ENCODE measurements at places on chromosomes 12 and 14.
A peak's percentile ranks its signal among the peaks of the same experiment; 100 is the strongest.

DNA sequence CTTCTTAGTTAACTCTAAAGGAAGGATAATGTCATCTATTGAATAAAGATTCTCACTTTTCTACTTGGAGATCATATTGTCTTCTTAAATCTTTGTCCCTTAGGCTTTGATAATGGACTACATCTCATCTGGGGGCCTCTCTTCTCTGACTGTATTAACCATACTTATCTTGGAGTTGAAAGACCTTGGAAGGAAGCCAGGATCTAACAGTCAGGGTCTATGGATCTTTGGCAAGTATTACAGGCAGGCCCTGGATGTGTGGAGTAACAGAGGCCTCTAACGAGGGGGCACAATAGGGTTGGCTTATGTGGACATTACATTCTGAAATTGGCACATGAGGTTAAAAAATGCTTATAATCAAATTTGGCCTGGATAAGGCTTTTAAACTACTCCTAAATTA is 513.8 kb downstream of the NRXN3 start:
- DNase-seq: peak; percentile 0

DNA sequence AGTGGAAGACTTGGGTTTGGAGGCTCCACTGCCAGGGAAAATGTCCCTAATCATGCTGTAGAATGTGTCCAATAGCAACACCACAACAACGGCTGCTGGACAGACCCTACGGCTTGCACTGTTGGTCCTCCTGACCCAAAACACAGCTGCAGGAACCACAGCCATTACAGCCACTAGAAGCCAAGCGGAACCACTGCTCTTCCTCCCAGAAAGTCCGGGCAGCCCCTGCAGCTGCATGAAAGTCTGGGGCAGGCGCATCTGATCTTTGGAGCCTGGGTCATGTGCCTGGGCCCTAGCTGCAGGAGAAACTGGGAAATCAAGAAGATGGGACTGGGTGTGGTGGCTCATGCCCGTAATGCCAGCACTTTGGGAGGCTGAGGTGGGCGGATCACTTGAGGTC is 124.7 kb upstream of the METAP2 start:
- no peak for DNase-seq

GRCh38 chr12:47085815-47086252 is 6.1 kb upstream of the AMIGO2 start:
- no peak for DNase-seq

- DNase-seq: no peak
These were observed 358.0 kb upstream of the RPL10L start for GRCh38 chr14:47009615-47010014.

- no peak for DNase-seq
These were observed 55.9 kb upstream of the DIO3 start for GRCh38 chr14:101505236-101505970.

- peak; percentile 79 for DNase-seq
These were observed 28.1 kb upstream of the SINHCAF start for GRCh38 chr12:31353750-31354708.

- peak; percentile 40 for DNase-seq
These were observed 51.0 kb downstream of the MAGOHB start for GRCh38 chr12:10562306-10562933.

GRCh38 chr14:64324461-64324860 is 30.3 kb upstream of the ESR2 start:
- peak; percentile 54 for DNase-seq

DNA sequence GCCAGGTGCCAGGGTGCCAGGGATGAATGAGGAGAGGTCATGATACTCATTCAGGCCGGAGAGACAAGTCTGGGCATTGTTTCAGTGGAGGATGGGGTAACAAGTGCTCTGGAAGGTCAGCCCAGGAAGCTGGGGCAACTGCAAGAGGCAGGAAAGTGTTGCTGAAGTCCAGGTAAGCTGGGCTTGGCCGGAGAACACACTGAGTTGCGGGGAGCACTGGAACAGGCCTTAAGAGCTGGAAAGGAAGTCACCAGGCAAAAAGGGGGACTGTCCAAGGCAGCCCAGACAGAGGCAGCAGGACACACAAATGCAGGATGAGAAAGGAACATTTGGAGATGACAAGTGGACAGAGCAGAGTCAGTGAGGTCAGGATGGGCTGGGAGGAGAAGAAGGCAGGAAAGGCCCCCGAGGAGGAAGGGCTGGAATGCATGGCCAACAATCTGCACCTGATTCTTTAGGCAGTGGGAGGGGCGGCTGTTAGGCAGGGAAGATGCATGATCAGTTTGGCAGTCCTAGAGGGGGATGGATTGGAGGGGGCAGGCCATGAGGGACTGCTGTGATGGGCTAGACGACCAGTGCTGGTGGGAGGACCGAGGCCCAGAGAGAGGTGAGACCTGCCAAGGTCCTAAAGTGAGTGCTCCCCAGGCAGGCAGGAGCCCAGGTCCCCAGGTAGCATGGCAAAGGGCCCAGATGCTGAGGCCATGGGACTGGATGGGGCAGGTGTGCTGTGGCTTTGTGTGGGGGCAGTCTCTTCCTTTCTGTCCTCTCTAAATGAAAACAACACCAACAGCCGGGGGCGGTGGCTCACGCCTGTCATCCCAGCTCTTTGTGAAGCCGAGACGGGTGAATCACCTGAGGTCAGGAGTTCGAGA is 17.2 kb upstream of the HHIPL1 start:
- DNase-seq: no peak

GRCh38 chr14:77187649-77188012 is 6.0 kb downstream of the TMEM63C start:
- no peak for DNase-seq

GRCh38 chr12:90055071-90055470 is 346.4 kb upstream of the ATP2B1 start:
- no peak for DNase-seq

GRCh38 chr14:60680511-60680910 is 31.2 kb upstream of the SIX1 start:
- DNase-seq: no peak

GRCh38 chr14:54650331-54650958 is 83.5 kb downstream of the SAMD4A start:
- DNase-seq: peak; percentile 85

- peak; percentile 26 for DNase-seq
These were observed 37.0 kb downstream of the BTG1 start for GRCh38 chr12:92108651-92109050.

- peak; percentile 35 for DNase-seq
These were observed 189.1 kb downstream of the PIWIL1 start for GRCh38 chr12:130526813-130527212.

DNA sequence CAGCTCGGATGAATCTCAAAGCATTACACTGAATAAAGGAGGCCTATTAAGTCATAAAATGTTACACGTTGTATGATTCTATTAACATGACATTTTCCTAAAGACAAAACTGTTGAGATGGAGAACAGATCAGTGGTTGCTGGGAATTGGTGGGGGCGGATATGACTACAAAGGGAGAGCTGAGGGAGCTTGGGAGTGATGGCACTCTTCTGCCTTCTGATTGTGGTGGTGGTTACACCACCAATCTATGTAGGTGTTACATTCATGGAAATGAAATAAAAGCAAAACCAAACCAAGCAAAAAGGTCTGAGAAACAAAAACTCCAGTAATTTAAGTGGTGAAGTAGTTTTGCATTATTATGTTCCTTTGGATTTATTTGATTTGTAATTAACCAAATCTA is 16.4 kb upstream of the EVL start:
- DNase-seq: no peak

GRCh38 chr14:65346895-65347294 is 65.6 kb upstream of the FUT8 start:
- DNase-seq: peak; percentile 55

DNA sequence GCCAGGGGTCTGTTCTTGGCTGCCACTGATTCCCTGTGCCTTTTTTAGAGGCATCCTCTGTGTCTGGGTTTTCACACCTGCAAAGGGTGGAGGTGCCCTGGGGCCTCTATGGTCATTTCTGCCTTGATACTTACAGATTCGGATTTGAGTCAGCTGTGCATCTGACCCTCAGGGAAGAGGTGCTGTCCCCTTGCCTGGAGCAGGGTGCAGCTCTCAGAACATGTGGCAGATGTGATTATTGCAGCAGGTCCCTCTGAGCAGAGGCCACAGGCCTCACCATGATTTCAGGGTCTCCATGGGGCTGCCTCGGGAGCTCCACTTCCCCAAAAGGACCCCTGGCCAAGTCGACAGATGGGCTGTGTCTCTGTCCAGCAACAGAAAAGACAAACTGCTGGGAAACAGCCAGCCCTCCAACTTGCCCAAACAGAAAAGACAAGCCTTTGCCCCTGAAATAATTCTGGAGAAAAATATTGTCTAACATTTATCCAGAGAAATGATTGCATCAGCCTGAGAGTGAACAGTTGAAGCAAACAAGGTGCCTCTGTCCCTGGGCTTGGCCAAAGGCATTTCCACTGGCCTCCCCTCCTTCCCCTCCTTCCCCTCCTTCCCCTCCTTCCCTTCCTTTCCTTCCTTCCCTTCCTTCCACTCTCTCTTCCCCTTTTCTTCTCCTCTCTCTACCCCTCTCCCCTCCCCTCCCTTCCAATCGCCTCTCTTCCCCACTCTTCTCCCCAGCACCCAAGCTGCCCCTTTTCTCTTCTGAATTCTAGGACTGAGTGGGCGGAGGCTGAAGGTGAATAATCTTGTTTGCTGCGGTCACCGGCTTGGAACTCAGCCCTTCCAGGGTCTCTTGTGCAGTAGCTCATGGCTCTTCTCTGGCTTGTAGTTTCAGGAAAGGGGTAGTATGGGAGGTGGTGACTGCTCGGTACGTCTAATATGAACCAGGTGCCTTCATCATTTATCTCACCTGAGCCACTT is 676 bp downstream of the SERPINA3 start:
- DNase-seq: peak; percentile 16

- DNase-seq: no peak
These were observed 14.1 kb upstream of the SLC25A3 start for GRCh38 chr12:98579347-98579746.

GRCh38 chr12:39112064-39112463 is 206.7 kb upstream of the CPNE8 start:
- DNase-seq: no peak

- DNase-seq: peak; percentile 33
These were observed 238.5 kb downstream of the GPHN start for GRCh38 chr14:66746316-66747006.

DNA sequence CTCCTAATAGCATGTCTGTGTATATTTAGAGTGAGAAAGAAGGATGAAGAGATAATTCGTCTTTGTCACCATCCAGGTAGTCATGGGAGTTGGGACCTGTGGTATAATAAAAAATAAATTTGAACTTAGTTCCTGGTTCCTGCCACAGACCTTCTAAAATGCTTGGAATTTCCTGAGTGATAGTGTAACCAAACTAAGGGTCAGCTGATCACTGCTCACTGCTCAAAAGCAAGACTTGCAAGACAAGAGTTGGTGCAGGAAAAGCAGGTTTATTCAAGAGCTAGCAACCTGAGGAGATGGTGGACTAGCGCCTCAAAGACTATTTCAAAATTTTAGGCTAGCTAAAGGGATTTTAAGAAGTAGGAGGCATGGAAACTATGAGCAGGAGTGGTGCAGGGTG is 19.1 kb downstream of the ANG start:
- DNase-seq: no peak

GRCh38 chr14:72443991-72444441 is 449.9 kb downstream of the DPF3 start:
- DNase-seq: no peak

DNA sequence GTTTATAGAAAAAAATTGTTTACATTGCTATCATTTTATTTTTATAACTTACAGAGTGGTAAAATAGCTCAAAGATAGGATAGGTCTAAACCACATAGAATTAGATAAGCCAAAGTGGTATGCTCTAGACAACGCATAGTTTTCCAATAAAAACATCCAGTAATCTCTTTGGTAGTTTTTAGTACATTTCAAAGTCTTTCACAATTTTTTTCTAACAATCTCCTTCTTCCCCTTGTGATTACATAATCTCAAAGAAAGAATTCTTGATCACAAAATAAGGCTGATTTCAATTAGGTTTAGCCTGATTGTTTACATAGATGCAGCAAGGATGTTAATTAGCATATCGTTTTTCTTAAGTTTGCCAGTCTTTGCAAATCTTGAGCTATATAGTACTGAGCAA is 460.0 kb downstream of the FUT8 start:
- no peak for DNase-seq

- DNase-seq: peak; percentile 34
These were observed 58.8 kb downstream of the PIK3C2G start for GRCh38 chr12:18320036-18320617.

DNA sequence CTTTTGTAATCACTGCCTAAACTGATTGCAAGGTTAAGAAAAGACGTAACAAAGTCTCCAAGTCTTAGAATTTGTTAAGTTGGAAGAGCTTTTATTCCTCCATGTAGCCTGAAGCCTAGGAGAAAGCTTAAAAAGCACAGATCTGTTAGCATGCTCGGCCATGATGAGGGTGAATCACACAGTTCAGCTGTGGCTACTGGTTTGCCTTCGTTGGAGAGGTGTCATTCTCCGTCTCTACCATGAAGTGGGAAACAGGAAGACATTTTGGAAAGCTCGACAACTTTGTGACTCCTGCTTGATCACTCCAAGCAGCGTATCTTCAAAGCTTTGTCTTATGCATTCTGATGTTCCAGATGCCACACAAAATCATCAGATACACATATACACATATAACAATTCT is 27.1 kb downstream of the DCP1B start:
- DNase-seq: no peak

GRCh38 chr12:115132145-115132544 is 448.2 kb upstream of the TBX3 start:
- no peak for DNase-seq

GRCh38 chr12:127355061-127355841 is 911.7 kb upstream of the TMEM132C start:
- no peak for DNase-seq

- no peak for DNase-seq
These were observed 116.6 kb upstream of the NPAS3 start for GRCh38 chr14:32821964-32822653.

GRCh38 chr14:43480976-43481375 is 1026.1 kb downstream of the FSCB start:
- DNase-seq: no peak

- peak; percentile 10 for DNase-seq
These were observed 3.4 kb downstream of the PLEKHG3 start for GRCh38 chr14:64707661-64708060.

DNA sequence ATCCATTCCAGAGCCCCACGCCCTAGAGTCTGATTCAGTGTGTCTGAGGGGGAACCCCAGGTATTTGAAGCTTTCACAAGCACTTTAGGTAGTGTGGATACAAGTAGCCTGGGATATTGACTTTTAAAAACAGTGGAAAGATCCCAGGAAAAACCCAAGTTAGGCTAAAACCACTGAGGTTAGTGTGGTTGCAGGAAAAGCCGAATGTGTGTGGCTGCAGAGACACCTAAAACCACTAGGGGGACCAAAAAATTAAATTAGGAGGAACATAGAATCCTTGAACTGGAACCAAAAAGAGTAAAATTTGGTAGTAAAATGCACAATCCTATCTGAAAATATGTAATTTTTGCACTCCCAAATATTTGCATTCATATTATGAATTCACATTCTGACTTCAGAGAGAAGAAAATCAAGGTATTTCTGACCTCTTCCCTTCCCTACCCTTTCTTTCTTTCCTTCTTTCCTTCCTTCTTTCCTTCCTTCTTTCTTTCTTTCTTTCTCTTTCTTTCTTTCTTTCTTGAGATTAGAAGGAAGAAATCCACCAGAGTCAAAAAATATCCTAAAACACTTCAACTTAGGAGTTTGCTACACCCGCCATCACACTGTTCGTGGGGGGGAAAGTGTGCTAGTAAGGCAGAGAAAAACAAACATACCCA is 37.8 kb downstream of the SLCO1A2 start:
- DNase-seq: peak; percentile 16

- DNase-seq: peak; percentile 69
These were observed 40.9 kb downstream of the CCDC85C start for GRCh38 chr14:99562856-99563748.
